ENCODE measurements at places on chromosomes 3 and 15.

DNA sequence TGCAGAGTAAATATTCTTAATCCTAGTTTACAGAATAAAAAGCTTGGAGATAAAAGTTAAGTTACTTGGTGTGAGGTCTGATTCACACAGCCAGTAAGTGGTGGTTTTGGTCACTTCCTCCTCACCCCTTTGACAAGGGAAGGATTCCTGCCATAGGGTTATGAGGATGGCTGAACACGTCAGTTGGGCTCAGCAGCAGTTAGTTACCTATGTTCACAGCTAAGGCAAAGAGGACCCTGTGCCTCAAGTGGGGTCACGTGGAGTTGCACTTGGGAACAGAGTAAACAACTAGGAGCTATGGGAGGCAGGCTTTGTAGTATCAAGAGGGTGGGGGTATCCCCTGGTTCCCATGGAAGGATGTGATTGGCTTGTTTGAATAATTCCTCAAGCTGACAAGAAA lies 232.2 kb downstream of the UBE2E2 start:
- DNase-seq: no peak

GRCh38 chr3:136979684-136980083 lies 21.9 kb downstream of the IL20RB start:
- DNase-seq: no peak

- no peak for DNase-seq
Observed at GRCh38 chr15:25931851-25932250, 68.7 kb upstream of the ATP10A start.

DNA sequence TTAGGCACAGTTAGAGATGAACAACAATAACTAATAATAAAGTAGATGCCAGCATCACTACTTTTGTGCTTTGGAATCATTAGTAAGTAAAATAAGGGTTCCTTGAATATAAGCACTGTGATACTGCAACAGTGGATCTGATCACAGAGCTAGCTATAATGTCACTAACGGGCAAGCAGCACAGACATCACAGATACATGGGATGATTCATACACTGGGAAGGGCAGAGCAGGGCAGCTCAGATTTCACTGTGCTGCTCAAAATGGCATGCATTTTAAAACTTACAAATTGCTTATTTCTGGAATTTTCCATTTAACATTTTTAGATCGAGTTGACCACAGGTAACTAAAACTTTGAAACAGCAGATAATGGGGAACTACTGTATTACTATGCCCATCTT lies 476.6 kb downstream of the FHIT start:
- no peak for DNase-seq

GRCh38 chr3:138477801-138478200 lies 43.4 kb downstream of the ESYT3 start:
- no peak for DNase-seq

DNA sequence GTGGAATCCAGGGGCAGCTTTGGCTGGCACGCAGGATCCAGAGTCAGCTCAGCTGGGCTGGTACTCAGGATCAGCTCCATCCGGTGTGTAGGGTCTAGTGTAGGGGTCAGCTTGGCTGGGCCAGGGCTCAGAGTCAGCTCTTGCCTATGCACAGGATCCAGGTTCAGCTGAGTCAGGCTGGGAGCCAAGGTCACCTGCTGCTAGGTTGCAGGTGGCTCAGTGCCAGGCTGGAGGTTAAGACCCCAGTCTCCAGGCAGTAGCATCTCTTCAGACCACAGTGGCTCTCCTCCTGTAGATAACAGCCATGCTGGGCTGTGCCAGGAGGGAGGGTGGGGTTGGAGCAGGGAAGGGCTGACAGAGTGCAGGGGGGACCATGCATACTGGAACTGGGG lies 1.8 kb downstream of the HYAL3 start:
- DNase-seq: no peak

GRCh38 chr3:120071259-120071658 lies 23.0 kb downstream of the GSK3B start:
- no peak for DNase-seq

DNA sequence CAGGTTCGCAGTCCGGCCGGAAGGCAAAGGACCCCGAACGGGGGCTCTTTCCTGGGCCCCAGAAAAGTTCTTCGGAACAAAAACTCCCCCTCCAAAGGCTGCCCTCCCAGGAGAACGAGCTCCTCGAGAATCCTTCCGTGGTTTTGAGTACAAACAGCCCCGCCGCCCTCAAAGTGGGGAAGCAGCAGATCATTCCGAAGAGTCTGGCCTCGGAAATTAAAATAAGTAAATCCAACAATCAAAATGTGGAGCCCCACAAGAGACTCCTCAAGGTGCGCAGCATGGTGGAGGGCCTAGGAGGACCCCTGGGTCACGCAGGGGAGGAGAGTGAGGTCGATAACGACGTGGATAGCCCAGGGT lies 1.3 kb downstream of the ARHGEF26 start:
- no peak for DNase-seq

- DNase-seq: no peak
Observed at GRCh38 chr15:43270113-43270665, 3.5 kb upstream of the TGM5 start.

GRCh38 chr3:60933824-60934223 lies 317.4 kb downstream of the FHIT start:
- DNase-seq: no peak

- no peak for DNase-seq
Observed at GRCh38 chr3:59970796-59971195, 921.0 kb upstream of the CFAP20DC start.

DNA sequence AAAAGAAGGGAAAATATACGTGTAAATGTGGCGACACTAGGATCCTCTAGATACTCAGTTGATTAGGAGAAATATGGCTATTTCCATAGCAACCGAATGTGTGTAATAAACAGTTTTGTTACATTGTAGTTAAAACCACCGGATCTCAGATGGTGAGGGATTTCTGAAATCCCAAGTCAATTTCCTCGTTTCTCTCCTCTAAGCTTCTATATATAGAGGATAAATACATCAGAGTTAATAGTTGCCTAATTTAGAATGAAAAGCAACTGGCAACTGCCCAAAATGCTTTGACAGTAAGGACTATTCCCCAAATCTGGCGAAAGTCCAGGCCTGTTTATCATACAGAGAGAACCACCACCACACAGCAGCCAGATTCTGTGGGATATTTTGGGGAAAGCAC lies 112.6 kb downstream of the GABRB3 start:
- no peak for DNase-seq

DNA sequence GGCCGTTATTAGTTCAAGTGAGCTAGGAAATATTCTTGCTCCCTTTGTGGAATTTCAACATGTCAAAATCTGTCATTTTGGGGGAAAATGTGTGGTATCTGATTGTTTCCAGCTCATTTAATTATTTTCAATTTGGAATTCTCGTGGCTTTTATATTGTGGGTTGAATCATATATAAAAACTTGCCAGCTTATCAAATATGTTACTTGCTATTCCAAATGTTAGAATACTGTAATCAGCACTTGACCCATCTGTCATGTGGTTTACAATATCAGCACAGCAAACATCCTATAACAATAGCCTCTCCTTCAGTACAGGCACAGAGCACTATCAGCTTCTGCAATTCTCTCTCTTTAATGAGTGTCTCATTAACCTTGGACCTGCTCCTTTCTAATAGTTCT lies 130.2 kb upstream of the FEZF2 start:
- no peak for DNase-seq

GRCh38 chr15:77666296-77666660 lies 33.6 kb upstream of the LINGO1 start:
- no peak for DNase-seq

DNA sequence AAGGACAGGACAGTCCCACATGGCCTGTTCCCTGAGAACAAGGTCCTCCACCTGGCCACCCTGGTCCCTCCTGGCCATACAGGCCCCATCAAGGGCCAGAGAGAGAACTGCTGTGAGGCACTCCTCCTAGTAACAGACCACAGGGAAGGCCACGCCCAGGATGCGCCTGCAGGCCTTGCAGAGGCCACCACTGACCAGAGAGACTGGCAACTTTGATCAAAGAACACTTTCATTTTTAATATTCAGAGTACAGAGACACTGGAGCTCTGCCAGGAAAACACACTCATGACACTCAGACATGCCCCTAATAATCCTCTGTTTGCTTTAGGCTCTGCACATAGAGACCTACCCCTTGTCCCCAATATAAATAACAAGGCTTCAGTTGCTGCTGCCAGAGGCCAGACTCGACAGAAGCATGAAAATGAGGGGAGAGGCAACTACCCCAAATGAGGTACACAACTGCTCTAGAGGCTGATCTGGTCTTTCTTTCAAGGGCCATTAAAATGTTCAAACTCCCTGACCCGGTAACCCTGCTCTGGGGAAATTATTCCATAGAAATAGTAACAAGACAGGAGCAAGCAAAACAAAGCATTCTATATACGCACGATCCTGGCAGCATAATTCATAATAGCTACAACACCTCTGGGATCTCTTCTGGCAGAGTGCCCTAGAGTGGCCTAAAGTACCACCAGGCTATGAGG lies 44.8 kb downstream of the CCDC12 start:
- no peak for DNase-seq

- DNase-seq: no peak
Observed at GRCh38 chr3:5103743-5104142, 18.3 kb upstream of the ARL8B start.

DNA sequence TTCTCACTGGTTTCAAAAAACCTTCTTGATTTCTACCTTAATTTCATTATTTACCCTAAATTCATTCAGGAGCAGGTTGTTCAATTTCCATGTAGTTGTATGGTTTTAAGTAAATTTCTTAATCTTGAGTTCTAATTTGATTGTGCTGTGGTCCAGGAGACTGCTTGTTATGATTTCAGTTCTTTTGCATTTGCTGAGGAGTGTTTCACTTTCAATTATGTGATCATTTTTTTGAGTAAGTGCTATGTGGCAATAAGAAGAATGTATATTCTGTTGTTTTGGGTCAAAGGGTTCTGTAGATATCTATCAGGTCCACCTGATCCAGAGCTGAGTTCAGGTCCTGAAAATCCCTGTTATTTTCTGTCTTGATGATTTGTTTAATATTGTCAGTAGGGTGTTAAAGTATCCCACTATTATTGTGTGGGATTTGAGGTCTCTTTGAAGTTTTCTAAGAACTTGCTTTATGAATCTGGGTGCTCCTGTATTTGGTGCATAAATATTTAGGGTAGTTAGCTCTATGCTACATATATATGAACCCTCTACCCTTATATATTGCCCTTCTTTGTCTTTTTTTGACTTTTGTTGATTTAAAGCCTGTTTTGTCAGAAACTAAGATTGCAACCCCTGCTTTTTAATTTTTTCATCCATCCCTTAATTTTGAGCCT lies 158.4 kb upstream of the TPRG1 start:
- DNase-seq: no peak

GRCh38 chr3:5186089-5186857 lies 1.2 kb upstream of the EDEM1 start:
- DNase-seq: no peak

All from stimulated activated CD8-positive, alpha-beta memory T cell treated with anti-CD3 and anti-CD28 coated beads, Interleukin-7, amount 100 ng/mL, for 24 hours (primary cell).